ENCODE measurements at places on chromosomes 5 and 9. TPM values are rescaled to one million over a fixed set of nuclear protein-coding genes. Genes with fewer than 3 reads are reported as not detected.
A peak's percentile ranks its signal among the peaks of the same experiment; 100 is the strongest.

- DNase-seq: no peak
These were observed 100.6 kb upstream of the VCAN start for GRCh38 chr5:83370957-83371356.

GRCh38 chr5:15679161-15679560 lies 179.2 kb downstream of the FBXL7 start:
- no peak for DNase-seq

DNA sequence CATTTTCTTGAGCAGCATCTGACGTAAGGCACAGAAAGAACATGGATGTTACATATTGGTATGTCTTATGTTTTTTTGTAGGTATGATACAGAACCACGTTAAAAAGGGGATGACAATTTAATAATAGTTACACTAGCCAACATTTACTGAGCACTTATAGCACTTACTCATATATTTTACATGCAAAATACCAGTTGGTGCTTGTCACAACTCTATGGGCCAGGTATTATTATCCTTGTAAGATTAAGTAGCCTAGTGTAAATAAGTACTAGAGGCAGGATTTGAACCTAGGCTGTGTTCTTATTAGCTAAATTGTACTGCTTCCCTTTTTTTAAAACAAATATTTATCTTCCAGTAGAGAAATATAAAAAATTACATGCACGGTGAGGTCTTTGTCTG lies 83.5 kb downstream of the RANBP17 start:
- DNase-seq: no peak

GRCh38 chr5:132487841-132488555 lies 2.6 kb downstream of the IRF1 start:
- DNase-seq: no peak

- DNase-seq: no peak
These were observed 308.6 kb upstream of the EDIL3 start for GRCh38 chr5:84693256-84693655.

- DNase-seq: no peak
These were observed 351.9 kb downstream of the ENC1 start for GRCh38 chr5:74288448-74289108.

DNA sequence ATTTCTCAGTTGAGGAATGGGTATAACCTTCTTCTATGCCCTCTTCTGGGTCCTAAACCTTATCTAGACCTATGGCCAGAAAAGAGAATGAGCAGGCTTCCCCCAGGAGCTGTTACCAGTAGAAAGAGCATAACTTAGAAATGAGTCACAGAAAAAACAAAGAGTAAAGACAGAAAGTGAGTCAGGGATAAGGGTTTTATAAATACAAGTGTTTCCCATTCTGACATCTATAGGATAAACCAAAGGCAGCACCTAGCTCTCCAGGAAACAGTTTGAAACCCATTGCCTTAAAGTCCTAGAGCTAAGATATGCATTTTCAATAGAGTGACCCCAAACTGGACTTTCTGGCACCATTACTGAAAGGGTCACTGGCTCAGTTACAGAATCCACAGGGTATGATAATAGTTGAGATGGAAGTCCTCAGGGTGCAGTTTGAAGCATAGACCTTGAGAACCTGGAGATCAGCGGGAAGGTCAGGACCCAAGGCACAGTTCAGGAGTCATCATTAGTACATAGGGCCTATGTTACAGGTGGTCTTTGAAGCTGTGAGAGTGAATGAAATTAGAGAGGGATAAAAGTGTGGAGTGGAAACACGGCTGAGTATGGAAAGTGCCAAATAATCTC lies 42.7 kb upstream of the LIFR start:
- no peak for DNase-seq

DNA sequence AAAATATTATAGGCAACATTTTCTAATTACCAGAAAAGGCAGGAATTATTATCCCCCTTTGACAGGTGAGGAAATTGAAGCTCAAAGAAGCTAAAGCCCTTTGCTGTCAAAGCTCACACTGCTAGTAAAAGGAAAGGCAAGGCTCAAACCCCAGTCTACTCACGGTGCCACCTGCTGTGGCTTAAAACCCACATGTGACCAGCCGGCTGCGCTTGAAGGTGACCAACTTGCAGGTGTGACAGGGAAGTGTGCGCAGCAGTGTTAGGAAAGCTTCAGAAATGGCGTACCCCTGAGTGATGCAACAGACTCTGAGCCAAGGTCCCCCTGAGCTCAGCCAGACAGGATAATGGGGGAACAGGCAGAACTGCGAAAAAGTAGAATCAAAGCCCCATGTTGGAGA lies 45.2 kb downstream of the PAX5 start:
- no peak for DNase-seq

PLK2 gene
- total RNA-seq: 66.4 TPM

DNA sequence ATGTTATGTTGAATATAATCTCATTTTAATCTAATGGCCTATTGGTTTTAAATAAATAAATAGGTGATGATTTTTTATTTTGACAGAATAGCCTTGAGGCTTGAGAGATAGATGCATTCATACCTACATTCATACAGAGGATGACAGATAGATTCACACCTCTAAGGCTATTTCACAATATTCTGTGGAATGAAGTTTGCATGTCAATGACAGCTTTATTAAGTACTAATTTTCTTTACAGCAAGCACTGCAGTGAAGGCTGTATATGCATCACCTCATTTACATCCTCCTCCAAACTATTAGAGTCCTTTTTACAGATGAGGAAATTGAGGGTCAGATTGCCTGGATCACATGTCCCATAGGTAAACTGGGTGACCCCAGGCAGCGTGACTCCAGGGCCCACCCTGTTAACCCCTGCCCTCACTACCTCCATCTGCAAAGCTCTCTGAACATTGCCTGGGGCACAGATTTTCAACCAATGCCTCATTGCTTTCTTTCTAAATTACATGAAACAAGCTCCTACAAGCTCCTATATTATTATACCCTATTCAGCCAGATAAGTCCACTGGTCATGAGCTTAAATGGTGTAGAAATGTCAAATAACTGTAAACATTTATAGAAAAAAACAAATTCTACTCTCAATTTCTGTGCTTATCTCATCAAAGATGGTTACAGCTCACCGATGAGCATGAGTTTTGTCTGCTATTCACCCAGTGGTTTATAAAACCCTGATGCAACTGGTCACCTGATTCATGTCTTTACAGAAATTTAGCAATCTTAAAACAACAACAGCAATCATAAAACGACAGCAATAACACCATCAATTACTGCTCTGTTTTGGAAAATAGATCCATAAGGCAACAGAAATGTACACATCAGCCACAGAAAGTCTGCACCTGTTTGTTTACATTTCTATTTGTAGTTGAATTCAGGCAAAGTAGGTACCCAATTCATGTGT lies 338.0 kb downstream of the NSG2 start:
- no peak for DNase-seq

DNA sequence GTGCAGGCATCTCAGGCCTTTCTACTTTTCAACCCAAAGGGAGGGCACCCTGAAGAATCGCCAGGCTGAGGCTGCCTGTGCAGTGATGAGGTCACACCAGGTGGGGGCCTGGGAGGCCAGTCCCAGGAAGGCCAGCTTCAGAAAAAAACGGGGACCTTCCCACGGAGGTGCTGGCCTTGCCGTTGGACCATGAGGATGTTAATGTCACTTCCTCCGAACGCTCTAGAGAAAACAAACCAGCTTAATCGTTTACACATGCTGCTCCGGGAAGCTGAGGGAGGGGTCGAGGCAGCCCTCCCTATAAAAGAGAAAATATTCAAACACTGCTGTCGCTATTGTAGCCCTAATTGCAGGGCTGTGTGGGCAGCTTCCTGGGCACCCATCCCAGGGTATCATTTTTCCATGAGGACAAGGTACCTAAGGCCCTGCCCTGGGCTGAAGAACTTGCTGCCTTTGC lies 27.0 kb downstream of the PTGES start:
- no peak for DNase-seq

CCDC69 gene
- total RNA-seq: 181 TPM

ACTBL2 gene
- total RNA-seq: not detected

DNA sequence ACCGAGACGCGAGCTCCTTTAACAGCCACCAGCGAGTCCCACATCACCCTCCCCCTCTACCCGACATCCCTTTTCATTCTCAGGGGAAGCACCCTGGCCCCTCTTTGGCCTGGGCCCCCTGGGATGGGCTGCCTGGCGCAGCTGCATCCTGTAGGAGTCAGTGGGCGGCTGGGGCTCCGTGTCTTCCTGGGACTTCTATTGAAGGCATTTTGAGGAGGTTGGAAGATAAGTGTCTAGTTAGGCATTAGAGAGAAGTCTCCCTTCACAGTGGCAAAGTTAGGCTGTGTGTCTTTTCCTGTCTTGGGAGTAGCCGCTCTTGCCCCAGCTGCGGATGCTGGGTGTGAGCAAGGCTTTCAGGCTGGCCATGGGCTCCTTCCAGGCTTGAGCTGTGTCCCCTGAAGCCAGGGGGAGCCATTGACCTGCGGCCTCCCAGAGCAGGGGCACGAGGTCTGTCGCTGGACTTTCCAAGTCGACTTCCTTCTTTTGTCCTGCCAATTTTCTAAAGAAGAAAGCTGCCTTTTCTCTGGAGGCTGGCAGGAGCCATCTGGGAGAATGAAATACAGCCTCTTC lies 18.6 kb upstream of the NKD2 start:
- peak; percentile 83 for DNase-seq

GRCh38 chr5:133377736-133378135 lies 234.6 kb downstream of the FSTL4 start:
- no peak for DNase-seq

DNA sequence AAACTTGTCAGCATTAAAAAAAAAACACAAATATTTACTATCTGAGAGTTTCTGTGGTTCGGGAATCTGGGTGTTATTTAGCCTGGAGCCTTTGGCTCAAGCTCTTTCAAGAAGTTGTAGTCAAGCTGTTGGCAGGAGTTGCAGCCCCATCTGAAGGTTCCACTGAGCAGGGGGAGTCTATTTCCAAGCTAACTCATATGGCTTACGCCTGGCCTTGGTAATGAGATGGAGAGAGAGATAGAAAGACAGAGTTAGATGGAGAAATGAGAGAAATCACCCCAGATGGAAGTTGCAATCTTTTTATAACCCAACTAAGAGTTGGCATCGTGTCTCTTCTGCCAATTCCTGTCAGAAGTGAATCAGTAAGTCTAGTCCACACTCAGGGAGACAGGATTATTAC lies 1075.2 kb upstream of the SEMA6A start:
- DNase-seq: no peak

GRCh38 chr9:107068581-107068980 lies 205.6 kb downstream of the ZNF462 start:
- no peak for DNase-seq

Measured in Right ventricle myocardium inferior (tissue), 1 donor.